HepG2 (cell line): ENCODE measurements at places on chromosomes 3 and 15.

DNA sequence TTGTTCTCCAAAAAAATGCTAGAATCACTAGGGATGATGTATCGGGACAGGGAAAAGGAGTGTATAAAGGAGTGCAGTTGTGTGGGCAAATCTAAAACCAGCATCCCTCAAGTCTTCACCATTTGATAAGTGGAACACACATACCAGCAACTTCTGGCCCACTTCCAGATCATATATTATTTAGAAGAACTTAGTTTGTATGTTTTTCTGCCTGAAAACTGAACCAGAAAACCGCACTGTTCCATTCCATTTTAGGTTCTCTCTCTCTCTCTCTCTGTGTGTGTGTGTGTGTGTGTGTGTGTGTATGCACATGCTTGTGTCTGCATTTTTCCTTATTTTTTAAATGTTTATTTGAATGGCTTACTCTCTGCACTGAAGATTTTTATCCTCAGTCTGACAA, 93.5 kb downstream of the SERPINI1 start:
- DNase-seq: no peak

DNA sequence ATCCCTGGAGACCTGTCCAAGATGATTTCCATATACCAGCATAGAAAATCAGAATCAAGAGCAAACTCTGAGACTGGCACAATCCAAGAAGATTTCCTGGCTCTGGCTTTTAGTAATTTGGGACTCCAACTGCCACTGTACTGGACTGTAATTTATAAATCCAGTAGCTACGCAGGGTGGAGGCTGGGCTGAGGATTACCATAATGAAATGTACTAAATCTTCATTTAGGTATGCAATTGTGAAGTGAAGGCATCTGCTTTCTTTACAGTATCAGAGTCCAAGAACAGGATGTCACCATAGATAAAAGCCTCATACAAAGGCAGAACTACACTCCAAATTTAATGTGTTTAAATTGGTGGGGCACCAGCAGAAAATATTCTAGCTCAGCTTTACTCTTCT, 46.5 kb downstream of the TMEM39A start:
- no peak for DNase-seq

GRCh38 chr15:92123962-92124656, 269.6 kb upstream of the ST8SIA2 start:
- no peak for DNase-seq

GRCh38 chr3:73465926-73466325, 158.8 kb downstream of the PDZRN3 start:
- DNase-seq: no peak

DNA sequence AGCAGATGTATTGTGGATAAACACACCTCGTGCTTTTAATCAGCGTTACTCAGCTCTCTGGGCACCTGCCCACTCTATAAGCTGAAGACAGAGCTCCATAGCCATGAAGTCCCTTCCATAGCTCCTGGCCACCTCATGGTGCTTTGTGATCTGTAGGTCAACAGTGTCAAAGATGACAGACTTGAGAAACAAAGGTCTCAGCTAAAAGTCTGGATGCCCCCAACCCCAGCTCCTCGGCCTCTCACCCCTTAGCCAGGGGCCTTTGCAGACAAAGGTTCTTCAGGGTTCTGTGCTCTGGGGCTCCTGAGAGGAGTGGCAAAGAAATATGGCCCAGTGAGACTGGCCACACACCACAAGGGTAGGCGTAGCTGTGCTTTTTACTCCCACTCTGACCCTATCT, 168.6 kb downstream of the KLF13 start:
- DNase-seq: no peak

- DNase-seq: peak; percentile 14
Measured at GRCh38 chr3:19364148-19364547, 215.8 kb downstream of the KCNH8 start.

- DNase-seq: no peak
Measured at GRCh38 chr3:134368751-134369105, 5.5 kb downstream of the AMOTL2 start.

DNA sequence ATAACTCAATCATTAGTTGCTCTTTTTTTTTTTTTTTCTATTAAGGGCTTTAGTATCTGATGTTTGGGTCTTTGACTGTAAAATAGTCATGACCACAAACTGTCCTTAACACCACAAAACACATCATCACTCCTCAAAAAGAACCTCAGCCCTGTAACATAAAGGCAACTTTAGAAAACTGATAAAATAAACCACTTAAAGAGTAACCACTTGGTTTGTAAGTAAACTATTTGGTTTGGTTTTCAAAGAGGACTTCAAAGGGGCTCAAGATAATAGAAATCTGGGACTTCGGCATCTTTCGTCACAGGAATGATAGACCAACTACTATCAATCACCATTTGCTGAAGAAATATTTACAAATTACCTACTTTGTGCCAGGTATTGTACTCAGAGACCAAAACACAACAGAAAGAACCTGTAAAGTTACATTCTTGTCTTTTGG, 167.8 kb downstream of the FOXP1 start:
- DNase-seq: peak; percentile 84

GRCh38 chr3:189820365-189820720, 189.2 kb downstream of the TP63 start:
- DNase-seq: no peak

DNA sequence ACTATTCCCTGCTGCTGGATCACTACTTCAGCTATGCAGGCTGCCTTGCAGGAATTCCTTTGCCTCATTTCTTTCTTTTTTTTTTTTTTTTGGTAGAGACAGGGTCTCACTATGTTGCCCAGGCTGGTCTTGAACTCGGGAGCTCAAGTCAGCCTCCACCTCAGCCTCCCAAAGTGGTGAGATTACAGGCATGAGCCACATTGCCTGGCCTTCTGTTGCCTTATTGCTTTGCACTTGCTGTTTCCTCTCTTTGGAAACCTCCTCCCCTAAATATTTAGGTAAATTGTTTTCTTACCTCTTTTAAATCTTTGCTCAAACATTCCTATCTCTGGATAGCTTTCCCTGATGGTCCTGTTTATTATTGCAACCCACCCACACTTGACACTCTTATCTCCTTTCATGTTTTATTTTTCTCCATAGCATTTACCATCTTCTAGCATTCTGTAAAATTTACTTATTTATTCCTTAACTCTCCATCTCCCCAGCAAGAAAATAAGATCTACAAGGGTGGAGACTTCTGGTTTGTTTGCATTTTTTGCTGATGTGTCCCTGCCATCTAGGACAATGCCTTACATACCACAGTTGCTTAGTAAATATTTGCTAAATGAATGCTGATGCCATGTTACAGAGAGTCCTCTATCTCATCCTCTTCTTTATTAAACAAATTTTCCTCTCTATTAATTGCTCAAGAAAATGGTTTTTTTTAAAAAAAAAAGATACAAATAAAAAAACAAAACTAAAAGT, 134.8 kb downstream of the P2RY1 start:
- peak; percentile 18 for DNase-seq

- no peak for DNase-seq
Measured at GRCh38 chr3:86990734-86991481, at the start of gene VGLL3. Gene VGLL3, minus strand, starts transcription at chr3:86991149. Its CDS starts 406 bp downstream, at chr3:86990743.

DNA sequence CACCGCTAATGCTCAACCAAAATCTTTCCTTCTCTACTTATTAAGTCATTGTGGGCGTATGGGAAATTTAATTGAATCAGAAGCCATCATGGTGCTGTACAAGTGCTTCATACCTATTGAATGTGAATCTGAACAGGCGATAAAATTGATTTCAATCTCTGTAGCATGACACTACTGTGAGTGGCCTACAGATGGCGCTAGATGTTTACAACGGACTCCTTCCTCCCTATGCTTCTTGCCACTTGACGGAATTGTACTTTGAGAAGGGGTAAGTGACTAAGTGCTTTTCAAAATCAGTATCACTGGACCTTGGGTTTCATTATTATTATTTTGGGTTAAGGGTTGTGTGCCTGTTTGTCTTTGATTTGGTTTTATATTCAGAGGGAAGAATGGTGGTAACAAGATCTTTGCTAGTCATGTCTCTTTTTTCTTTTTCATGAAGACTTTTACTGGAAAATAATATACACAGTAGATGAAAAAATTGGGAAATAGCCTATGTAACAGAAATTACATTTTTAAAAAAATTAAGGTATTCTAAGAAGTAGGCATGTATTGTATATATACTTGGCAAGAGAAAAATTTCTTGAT, 35.4 kb downstream of the ACP3 start:
- DNase-seq: peak; percentile 53

- no peak for DNase-seq
Measured at GRCh38 chr15:78201281-78202190, 32.8 kb downstream of the ACSBG1 start.
